ENCODE measurements at places on chromosomes 13 and 19.

- no peak for DNase-seq
Measured at GRCh38 chr13:114259374-114259773, 22.0 kb upstream of the UPF3A start.

DNA sequence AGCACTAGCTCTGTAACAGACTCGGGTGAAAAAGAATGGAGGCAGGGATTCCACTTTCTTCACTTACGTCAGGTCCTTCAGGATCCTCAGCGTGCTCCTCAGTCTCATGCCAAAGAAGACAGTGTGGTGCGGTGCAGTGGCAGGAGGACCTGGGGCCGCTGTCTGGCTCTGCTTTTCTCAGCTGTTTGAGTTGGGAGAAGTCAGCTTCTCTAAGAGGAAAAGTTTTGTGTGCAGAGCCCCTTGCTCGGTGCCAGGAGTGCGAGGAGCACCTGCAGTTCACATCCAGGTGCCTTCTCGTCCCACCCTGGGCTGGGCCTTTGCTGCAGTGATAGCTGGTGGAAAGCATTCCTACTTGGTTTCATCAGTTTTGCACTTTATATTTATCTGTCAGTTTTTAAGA is 77.9 kb upstream of the TEX29 start:
- no peak for DNase-seq

- DNase-seq, result no peak
Measured at GRCh38 chr19:21022996-21023395, 2.5 kb downstream of the ZNF430 start.

GRCh38 chr13:27125357-27126282 is 46.0 kb downstream of the USP12 start:
- no peak for DNase-seq

- DNase-seq, result no peak
Measured at GRCh38 chr19:19306191-19306590, 14.1 kb downstream of the SUGP1 start.

- DNase-seq, result no peak
Measured at GRCh38 chr19:1253514-1254080, 5.2 kb downstream of the MIDN start.

DNA sequence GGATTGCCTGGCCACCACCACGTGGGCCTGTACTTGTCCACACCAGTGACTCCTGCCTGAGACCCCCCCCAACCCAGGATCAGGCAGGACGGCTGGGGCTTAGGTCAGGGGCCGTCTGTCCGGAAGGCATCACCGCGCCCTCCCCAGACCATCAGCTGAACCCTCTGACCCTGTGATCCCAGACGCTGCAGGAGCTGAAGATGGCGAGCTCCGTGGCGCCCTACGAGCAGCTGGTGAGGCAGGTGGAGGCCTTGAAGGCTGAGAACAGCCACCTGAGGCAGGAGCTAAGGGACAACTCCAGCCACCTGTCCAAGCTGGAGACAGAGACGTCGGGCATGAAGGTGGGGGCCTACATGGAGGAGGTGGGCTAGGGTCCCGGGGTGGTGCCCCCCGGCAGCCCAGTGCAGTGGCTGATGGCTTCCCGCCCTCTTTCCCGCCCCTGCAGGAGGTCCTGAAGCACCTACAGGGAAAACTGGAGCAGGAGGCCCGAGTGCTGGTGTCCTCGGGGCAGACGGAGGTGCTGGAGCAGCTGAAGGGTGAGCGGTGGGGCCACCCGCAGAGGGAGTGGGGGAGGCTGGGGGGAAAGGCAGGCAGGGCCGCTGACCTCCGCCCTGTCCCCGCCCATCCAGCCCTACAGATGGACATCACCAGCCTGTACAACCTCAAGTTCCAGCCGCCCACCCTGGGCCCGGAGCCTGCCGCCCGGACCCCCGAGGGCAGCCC is 3.0 kb downstream of the APC2 start:
- DNase-seq, result no peak

DNA sequence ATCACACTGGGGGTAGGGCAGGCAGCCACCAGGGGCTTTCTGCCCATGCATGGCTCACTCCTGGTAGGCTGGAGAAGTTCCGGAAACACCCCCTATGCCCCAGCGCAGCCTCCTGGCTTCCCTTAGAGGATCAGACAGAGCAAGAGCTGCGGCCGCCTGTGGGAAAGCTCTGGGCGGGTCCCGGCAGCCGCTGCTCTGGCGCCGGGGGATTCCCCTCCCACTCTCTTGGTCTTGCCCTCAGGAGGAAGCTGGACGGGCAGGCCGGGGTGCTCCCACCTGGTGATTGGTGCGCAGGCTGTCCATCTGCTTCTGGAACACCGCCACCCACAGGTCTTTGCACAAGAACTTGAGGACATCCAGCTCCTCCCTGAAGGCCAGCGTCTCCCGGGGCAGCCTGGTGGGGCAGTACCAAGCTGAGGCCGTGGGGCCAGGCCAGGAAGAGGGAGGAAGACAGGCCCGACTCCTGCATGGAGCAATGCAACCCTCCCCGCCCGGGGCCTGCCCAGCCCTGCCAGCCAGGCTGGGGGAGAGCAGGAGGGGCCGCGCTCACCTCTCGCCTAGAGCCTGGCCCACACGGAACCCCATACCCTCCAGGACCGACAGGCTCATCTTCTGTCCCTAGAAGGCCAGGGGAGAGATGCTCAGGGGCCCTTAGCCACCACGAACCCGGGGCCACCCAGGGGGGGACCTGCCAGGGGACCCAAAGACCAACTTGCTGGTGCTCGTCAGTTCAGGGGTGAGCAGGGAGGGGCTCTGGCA is 4.0 kb upstream of the NKPD1 start:
- peak; percentile 70 for DNase-seq

- DNase-seq, result no peak
Measured at GRCh38 chr13:111322916-111323331, 2.5 kb downstream of the TEX29 start.

DNA sequence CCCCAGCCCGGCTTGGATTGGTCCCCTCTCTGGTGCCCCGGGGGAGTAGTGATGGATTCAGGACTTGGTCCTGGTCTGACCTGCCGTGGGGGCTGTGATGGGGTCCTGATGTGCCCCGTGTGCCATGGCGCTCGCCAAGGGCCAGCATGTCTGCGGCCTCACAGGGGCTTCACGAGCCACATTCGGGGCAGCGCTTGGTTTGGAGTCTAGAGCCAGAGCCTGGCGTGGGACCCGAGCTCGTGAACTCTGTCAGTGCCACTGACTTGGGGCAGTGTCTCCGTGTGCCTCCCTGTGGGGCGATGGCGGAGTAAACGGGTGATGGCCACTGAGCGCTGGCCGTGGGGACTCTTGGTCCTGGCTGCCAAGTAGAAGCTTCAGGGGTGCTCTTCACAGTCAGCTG is 17.1 kb downstream of the KDM4B start:
- no peak for DNase-seq

DNA sequence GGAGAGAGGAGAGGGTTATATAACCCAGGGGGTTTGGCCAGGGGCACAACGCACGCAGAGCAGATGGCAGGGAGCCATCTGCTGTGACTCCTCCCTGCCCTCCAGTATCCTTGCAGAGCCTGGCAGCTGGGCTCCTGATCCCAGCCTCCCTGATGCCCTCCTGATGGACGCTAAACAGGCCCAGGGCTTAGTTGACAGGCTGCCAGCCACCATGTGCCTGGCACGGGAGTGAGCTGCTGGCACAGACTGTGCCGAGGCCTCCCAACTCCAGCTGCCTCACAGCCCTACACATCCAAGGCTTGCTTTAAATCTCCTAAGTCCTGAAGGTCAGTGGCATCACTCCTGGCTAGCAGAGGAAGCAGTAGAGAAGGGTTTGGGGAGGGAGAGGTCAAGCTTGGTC is 16.7 kb downstream of the SYDE1 start:
- no peak for DNase-seq

DNA sequence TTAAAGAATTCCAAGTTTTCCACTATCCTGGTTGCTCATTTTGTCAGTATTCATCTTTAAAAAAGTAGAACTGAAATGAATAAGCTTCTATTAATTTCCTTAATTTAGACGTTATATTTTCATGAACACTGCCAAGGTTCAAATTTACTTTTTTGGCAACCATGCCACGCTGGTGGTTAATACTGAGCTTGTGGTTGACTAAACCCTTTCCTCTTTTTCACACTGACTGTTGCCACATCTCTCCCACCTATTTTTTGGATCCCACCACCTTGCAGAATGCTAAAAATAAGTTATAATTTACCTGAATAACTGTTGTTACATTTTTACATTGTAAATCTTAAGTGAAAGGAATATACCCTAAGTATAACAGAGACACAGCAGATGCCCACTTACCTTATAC is 45.0 kb downstream of the FLT3 start:
- DNase-seq, result no peak

- DNase-seq, result peak; percentile 35
Measured at GRCh38 chr19:6260912-6261650, 18.7 kb downstream of the MLLT1 start.

DNA sequence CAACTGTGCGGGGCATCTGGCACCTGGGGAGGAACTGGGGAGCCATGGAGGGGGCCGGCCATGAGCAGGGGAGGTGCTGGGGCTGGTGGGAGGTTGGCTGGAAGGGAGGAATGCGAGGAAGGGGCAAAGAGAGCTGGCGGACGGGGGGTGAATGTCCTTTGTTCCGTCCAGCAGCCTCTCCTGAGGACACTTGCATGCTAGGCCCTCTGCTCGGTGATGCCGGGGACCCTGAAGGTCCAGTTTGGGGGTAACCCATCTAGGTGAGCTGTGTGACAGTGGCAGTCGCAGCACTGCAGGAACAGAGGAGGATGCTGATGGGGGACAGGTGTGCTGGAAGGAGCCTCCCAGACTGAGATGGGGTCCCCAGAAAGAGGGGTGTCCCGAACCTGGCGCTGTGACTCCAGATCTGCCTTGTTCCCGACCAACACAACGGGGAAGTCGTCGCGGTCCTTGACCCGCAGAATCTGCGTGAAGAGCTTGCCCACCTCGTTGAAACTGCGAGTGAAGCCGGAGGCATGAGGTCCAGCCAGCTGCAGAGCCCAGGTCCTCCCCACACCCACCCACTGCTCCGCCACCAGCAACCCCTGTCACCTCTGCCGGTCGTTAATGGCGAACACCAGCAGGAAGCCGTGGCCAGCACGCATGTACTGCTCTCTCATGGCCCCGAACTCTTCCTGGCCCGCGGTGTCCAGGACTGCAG is 3.6 kb downstream of the RRAS start:
- no peak for DNase-seq

GRCh38 chr19:32519023-32519422 is 62.0 kb upstream of the PDCD5 start:
- DNase-seq, result no peak

DNA sequence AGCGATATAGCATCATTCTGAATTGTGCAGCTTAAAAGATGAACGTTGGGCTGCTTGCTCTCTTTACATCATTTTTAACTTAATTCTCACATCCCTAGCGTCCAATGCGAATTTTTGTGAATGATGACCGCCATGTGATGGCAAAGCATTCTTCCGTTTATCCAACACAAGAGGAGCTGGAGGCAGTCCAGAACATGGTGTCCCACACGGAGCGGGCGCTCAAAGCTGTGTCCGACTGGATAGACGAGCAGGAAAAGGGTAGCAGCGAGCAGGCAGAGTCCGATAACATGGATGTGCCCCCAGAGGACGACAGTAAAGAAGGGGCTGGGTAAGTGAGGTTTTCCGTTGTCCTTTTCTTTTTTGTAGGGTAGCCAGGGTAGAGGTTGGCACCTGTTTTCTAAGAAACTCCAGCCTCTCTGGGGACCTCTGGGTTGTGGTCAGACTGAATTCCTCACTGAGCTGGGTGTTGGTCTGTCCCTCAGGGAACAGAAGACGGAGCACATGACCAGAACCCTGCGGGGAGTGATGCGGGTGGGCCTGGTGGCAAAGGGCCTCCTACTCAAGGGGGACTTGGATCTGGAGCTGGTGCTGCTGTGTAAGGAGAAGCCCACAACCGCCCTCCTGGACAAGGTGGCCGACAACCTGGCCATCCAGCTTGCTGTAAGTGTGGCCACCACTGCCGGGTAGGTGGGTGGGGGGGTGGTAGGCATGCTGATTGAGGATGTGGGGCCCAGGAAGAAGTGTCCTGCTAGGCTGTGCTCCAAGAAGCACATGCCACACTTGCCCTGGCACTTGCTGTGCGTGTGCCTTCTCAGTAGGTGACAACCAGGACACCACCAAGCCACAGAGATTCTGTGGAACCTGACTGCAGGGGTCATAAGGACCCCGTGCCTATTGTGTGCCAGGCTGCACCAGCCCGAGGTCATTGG is 17.0 kb downstream of the ILF3 start:
- DNase-seq, result no peak

DNA sequence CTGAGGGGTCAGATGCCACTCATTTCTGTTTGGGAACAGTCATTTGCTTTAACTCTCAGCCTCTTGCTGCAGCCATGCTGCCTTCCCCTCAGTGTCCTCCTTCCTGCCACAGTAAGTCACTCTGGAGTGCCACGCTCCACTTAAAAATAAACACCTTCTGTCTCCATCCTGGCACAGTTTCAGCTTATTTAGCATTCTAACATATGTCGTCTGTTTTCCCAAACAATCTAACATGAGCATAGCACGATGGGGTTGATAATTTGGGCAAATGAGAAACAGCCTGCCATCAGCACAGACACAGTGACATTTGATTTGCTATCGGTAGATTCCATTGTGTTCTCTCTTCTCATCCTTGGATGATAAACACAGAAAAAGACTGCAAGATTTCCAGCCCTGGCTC is 768.6 kb downstream of the UQCRFS1 start:
- no peak for DNase-seq

DNA sequence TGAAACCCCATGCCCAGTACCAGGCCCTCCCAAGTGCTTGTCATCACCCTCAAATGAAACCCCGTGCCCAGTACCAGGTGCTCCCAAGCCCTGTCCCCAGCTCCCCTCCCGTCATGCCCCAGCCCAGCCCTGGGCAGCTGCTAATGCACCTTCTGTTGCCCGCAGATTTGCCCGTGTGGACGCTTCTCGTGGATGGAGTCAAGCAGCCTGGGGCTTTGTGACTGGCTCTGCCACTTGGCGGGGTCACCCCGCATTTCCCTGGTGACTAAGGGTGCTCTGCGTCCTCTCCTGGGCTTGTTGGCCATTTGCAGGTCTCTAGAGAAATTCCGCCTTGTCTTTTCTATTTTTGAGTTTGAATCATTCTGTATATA is 82.7 kb downstream of the ATP11A start:
- DNase-seq, result no peak

GRCh38 chr13:91904005-91904404 is 505.6 kb downstream of the GPC5 start:
- DNase-seq, result no peak

DNA sequence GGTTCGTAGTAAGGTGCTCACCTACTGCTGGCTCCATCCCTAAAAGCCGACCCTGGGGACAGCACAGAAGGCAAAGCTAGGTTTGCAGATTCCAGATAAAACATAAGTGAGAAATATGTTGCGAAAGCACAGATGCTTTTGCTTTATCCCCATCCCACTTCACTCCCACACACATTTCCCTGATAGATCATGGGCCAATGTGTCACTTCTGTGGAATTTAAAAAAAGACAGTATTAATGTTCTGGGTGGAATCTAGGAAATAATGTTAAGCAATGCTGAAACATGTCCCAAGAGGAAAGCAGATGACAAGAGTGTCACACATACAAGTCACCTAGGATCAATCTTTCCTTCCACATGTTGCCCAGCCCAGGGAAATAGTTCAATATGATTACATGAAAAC is 661.0 kb upstream of the MIR17HG start:
- no peak for DNase-seq

All from B cell (primary cell).